Fibroblast of skin of back (primary cell): ENCODE measurements at places on chromosomes 5 and 9.

GRCh38 chr5:28499766-28500290 is 1461.4 kb upstream of the CDH9 start:
- DNase-seq, result peak; percentile 47

DNA sequence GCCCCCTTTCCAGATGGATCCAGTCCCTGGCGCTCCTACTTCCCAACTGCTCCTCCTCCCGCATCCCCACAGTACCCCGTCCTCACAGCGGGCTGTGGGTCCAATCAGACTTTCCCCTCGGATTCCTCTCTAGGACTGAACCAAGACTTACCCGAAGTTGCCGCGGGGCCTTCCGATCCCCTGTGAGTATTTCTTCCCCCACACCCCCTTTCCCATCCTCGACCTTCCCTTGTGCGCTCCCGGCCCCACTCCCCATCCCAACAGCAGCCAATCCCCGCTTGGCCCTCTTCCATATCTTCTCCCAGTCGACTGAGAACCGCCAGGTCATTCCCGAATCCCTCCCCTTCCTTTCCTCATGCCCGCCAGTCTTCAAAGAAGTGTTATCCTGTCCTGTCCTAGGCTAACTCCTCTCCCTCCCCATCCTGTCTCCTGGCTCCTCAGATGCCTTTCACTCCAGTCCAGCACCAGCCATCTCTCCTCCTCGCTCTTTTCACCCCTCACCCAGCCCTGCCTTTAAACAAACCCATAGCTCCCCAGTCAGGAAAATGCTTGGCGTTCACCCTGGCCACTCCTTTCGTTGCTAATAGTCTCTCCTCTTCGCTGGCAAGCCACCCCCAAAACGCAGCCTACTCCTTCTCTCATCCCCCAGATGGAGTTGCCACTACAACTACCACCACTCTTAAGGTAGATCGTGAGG is 646 bp downstream of the SWI5 start:
- DNase-seq, result peak; percentile 38

DNA sequence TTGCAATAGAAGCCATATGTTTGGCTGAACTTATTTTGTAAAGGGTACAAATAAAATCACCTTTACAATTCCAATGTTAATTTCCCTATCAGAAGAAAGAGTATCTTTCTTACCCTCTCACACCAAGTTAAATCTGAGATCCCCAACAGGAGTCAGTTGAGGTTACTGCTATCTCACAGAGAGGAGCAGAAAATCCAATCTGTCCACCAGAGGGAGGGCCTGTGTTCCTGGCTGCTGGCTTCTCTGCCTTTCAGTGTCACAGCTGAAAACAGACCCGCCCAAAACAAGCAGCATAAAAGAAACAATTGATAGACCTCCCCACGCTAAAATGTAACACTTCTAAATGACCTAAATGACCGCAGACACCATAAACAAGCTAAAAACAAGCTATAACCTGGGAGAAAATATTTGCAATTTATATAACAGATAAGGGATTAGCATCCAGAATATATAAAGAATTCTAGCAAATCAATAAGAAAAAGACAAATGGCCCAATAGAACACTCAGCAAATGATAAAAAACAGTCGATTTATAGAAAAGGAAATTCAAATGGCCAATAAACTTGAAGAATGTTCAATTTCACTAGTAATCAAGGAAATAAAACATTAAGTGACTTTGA is 24.5 kb upstream of the MVB12B start:
- DNase-seq, result peak; percentile 61

GRCh38 chr9:84481636-84482218 is 141.2 kb upstream of the SLC28A3 start:
- no peak for DNase-seq

DNA sequence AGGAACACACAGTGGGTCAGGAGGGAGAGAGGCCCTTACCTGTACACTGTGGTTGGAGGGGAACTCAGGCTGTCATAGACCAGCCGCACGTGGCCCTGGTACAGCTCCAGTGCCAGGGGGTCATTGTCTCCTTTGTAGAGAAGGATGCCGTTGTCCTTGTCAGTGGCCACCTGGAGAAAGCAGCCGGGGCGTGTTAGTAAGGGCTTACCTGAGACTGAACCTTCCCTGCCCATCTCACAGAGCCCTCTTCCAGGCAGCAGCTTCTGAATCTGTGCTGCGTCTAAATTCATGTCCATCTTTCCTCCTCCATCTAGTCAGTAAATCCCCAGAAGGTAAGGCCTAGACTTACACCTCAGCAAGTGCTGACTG is 104.7 kb upstream of the PANK3 start:
- no peak for DNase-seq

DNA sequence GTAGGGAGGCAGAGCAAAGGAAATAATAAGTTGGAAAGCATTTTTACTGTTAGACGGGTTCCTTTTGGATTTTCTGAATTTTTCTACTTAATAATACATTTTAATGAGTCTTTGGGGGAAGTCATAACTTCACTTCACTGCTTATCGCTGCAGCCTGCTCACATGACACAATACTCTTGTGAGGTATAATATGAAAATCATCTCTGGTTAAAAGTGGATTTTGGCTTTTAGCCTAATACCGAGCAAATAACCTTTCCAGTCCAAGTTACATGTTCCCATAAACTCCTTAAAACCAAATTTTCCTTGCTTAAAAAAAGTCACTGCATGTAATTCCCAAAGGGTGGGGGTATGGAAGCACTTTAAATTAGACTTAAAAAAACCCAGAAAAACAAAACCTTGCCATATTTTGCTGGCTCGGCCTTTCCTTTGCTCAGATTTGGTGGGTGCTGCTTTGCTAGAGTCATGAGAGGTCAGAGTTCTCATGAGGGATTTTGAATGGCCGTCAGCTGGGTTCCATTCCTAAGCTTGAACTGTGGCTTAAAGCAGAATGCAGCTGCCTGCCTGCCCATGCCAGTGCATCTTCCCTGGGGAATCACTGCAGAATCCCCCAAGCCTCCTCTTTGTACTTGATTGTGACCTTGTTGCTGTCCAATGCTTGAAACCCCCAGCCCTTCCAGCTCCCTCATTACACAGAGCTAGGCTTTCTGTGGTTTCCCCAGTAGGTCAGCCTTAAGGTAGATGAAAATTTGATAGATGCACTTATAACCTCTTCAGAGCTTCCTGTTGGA is 331.8 kb downstream of the KDM4C start:
- DNase-seq, result no peak

GRCh38 chr9:121706149-121706750 is 54.8 kb downstream of the DAB2IP start:
- DNase-seq, result no peak

- no peak for DNase-seq
Observed at GRCh38 chr5:103503066-103503465, 59.5 kb downstream of the NUDT12 start.

DNA sequence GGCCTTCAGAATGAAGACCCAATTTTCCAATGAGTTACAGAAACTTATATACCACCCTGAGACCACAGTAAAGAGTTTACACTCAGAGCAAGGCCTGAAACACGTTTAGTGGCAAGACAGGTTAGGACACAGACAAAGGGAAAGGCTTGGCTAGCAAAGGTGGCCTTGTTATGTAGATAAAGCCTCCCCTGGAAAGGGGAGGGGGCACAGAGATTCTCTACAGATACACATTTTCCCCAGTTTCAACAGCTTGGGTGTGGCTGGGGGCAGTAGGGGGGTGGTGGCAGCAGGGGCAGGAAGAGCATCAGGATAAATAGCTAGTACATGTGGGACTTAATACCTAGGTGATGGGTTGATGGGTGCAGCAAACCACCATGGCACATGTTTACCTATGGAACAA is 51.9 kb upstream of the PPP1R2B start:
- no peak for DNase-seq

DNA sequence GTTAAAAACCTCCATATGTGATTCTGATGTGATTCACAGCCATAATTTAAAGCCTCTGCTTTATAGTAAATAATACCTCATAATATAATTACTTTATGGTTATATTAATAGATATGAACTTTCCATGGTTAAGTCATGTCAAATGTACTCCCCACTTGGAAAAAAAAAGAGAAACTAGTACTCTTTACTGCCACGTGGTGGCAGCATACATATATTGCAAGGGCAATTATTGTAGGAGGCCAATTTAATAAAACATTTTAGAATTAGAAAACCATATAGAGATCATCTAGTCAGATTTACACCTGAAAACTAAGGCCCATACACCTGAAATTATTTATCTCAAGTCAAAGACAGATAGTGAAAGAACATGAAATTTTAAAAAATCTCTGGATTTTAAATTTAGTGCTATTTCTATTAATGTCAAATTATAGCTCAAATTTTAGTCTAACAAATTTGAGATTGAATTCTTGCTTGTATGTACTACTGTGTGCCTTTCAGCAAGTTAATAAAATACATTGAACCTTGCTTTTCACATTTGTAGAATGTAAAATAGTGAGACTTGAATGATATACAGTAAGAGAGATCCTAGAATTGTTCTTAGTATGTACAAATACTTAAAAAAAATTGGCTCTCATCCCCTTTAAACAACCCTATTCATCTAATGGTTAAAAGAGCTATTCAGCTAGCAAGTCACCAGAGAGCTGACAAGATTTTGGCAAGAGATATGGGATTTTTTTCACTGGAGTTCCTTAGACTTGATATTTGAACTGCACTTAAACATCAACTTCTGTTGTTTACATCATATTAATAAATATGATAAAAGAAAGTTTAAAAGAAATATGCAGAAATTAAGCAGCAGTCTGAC is 603.8 kb downstream of the TLE4 start:
- DNase-seq, result peak; percentile 52

DNA sequence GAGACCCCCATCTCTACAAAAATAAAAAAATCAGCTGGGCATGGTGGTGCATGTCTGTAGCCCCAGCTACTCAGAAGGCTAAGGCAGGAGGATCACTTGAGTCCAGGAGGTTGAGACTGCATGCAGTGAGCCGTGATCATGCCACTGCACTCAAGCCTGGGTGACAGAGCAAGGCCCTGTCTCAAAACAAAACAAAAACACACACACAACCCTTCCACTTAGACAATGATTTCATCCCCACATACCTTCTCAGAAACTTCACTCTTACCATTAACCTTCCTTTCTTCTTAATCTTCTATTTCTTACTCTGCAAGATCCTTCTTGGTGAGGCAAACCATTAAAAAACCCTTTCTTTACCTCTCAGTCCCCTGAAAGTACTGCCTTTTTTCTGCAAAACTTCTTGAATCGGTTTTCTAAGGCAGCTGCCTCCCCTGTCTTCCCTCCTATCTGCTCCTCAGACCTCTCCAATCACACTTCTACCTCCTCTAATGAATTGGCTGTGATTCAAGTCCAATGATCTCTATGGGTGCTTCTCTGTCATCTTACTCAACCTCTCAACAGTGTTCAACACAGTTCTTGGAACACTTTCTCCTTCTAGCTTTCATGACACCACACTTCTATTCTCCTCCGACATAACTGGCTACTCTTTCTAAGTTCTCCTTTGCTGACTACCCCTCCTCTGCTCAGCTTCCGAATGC is 47.3 kb downstream of the PFDN1 start:
- no peak for DNase-seq

DNA sequence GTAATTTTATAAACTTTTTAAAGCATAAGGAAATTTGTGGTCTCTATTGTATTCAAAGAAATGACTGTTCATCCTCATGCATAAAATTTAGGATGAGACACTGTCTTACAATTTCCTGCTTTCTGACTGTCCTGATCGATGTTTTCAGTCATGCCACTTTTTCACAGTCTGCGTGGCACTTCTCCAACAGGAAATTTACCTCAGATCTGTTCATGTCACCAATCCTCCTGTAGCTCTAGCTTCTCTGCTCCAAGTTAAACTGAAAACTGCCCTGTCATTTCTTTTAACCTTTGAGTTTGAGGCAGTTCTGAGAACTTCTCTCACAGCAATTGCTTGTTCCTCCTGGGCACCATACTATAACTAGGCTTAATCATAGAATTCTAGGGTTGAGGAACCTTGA is 455.1 kb downstream of the EFNA5 start:
- DNase-seq, result peak; percentile 44

- DNase-seq, result no peak
Observed at GRCh38 chr9:131837836-131838235, 98.0 kb upstream of the RAPGEF1 start.

DNA sequence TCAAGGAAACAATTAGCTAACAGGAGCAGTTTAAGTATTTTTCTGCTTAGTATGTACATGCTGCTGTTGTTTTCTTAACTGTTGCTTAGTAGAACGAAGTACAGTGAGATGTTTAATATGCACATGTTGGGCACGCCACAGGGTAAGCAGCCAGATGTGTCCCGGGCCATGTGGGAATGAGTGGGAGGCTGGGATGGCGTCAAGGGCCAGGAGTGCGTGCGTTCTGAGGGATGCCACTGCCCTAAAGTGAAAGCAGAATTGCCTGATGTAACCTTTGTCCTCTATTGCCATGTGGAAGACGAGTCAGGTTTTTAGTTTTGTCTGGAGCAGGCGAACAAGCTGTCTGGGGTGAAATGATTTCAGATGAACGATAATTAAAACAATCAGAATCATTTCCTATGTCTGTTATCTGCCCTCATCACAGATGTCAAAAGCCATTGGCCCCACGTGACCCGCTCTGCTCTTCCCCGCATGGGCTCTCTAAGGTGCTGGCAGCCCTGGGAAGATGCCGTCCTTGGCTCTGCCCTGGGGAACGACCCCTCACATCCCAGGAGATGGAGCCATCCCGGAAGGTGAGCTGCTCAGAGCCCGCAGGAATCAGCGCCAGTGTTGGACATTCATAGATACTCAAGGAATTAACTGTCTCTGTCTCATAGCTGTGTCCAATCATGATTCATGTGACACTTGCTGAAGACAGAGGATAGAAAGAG is 356.6 kb upstream of the IRX4 start:
- peak; percentile 5 for DNase-seq

- DNase-seq, result no peak
Observed at GRCh38 chr5:31433229-31433628, 98.7 kb downstream of the DROSHA start.

GRCh38 chr5:127353327-127353726 is 62.7 kb downstream of the MEGF10 start:
- no peak for DNase-seq

DNA sequence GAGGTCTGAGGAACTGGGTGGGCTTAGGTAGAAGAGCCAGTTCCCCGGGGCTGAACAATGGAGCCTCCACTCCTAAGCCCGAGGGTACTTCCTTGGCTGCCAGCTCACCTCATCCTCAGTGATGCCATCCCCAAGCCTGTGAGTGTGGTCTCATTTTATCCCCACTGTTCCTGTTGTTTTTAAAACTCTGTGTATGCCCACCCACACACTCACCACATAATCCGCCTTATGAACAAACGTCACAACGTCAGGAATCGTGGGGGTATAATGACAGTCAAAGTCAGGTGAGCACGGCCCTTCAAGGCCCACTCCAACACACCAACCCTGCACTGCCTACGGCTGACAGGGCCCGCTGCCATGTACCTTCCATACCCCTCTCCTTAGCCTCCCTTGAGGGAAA is 61.1 kb downstream of the PTCH1 start:
- no peak for DNase-seq

GRCh38 chr9:133598978-133599377 is 10.2 kb downstream of the FAM163B start:
- DNase-seq, result no peak

DNA sequence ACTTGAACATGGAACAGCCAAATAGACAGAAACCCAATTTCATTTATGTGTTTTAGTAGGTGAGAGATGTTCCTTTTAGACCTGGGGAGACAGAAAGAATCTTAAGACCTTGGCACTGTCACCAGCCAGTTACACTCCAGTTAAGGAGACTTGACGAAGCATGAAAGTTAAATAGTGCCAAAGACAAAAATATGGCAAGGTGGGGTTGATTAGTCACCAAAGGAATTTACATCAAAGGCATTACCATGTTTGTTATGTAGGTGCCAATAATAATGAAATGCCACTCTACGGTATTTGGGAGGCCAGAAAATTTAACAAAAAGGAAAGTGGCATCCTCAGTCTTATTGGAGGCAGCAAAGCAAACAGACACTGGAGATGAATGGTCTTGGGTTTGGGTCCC is 9.2 kb upstream of the IL12B start:
- no peak for DNase-seq

GRCh38 chr9:14690948-14691730 is 2.1 kb downstream of the ZDHHC21 start:
- DNase-seq, result no peak
